ENCODE measurements at places on chromosomes 7 and 10.

GRCh38 chr7:17134786-17135185 is 163.7 kb upstream of the AHR start:
- no peak for DNase-seq

GRCh38 chr10:31623466-31623865 is 304.4 kb downstream of the ZEB1 start:
- no peak for DNase-seq

DNA sequence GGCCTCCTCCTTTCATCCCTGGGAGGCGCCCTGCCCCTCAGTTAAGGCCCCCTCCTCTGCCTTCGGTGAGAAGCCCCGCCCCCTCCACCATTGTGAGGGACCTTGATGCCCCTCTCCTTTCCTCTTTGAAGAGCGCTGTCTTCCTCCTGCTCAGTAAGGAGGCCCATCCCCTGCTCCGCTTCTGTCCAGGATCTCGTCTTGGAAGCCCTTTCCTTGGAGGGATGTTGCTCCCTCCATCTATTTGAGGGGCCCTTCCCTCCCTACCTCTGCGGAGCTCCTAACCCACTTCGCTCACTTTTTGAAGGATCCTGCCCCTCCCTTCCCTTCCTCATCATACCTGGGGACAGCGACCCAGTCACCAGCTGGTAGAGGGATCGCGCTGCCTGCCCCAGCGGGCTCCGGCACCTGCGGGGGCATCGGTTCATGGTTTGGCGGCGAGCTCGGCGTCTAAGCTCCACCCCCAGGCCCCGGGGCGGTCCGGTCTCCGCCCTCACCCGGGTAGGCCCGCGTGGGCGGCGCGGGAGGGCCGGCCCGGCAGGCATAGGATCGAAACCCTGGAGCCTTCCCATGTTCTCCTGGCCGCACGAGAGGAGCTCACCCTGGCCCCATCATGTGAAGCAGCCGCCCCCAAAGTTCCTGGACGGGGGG is 4.1 kb downstream of the KCNIP2 start:
- DNase-seq, result no peak

- DNase-seq, result no peak
These were observed 24.4 kb upstream of the C10orf67 start for GRCh38 chr10:23368816-23369640.

DNA sequence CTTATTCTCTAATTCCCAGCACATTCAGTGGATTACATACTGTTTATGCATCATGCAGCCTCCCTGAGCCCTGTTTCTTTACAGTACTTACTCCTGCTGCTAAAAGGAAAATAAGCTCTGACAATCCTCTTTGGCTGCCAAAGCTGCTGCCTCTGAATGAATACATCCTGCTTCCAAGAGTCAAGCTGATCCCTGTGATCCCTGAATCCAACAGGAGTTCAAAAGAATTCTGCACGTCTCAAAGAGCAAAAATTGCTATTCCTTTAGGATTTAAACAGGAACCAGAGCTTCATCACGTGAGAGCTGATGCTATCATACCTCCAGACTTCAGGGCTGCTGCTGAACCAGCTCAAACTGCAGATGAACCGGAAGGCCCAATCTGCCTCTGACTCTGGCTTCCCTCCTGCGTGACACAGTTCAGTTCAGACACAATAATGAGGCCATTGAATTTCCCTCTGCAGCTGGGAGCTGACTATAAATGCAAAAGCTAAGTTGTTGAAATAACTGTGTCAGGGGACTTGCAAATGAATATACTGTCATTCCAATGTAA is 851.0 kb upstream of the PHF14 start:
- peak; percentile 18 for DNase-seq

- DNase-seq, result no peak
These were observed 1.3 kb downstream of the BRAT1 start for GRCh38 chr7:2553831-2554581.

GRCh38 chr7:37690206-37690605 is 6.6 kb downstream of the GPR141 start:
- no peak for DNase-seq

DNA sequence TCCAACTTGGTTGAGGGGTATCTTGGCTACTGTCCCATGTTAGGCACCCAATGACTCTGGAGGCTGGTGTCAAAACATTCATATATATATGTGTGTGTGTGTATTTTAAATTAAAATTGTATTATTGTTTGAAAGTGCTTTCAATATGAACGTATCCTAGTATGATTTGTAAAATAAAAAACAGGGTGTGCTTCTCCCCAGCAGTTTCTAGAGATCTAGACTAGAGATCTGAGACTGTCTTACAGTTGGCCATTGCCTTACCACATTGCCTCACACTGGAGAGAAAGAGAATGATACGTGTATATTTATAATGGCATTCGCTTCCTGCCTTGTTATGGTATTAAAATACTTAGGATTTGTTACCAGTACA is 1.2 kb downstream of the BAG3 start:
- peak; percentile 52 for DNase-seq

GRCh38 chr7:128450409-128450808 is 5.3 kb upstream of the HILPDA start:
- no peak for DNase-seq

DNA sequence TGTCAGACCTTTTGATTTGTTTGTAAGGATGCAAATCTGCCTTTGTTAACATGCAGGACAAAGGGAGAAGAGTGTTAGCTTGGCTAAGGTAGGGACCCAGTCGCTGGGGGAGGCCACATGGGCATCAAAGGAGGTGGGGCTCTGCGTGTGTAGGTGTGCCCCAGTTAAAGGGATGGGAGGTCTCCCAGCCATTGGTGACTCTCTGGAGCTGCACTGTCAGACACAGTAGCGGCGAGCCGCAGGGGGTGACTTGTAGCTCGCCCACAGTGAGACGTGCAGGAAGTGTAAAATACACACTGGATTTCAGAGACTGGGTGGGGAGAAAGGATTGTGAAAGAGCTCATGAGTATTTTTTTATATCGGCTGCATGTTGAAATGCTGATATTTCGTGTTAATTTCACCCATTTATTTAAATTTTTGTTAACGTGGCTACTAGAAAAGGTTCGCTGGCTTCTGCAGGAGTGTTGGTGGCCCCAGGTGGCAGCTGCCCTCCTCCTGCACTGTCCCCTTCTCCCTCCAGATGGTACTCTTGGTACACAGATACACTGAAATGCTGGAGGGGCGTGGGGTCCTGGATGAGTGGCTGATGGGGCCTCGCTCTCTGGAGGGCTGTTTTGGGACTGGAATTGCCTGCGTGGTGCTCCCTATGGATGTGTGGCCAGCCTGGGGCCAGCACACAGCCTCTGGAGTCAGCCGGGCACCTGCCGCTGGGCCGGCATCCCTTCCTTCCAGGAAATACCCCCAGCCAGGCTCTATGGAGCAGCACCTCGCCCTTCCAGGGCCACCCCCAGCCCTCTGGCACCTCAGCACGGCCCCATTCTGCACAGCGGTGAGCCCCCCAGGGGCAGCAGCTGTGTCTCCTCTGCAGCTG is 59.2 kb downstream of the LHPP start:
- DNase-seq, result no peak

DNA sequence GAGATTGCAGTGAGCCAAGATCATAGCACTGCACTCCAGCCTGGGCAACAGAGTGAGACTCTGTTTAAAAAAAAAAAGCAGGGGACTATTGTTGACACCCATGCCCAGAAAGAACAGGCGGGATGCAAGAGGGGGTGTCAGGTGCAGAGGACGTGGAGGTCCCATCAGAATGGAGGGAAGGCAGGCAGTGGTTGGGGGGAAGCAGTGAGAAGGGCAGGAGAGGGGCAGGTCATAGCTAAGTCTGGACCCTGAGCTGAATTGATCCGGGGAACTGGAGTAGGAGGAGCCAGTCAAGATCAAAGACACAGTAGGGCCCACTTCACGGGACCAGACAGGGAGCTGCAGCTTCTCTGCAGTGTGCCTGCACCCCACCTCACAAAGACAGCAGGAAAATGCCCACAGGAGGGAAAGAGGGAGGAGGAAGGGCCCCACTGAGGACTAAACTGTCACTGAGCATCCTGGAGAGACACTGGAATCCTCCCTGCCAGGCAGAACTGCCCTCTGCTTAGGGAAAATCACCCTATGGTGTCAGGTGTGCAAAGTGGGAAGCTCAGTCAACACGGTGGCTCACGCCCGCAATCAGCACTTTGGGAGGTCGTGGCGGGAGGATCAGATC is 27.3 kb upstream of the ECHDC3 start:
- DNase-seq, result no peak

GRCh38 chr7:64729089-64729848 is 63.3 kb downstream of the ZNF107 start:
- DNase-seq, result no peak

- DNase-seq, result no peak
These were observed 11.2 kb upstream of the ZNF485 start for GRCh38 chr10:43594944-43595589.

DNA sequence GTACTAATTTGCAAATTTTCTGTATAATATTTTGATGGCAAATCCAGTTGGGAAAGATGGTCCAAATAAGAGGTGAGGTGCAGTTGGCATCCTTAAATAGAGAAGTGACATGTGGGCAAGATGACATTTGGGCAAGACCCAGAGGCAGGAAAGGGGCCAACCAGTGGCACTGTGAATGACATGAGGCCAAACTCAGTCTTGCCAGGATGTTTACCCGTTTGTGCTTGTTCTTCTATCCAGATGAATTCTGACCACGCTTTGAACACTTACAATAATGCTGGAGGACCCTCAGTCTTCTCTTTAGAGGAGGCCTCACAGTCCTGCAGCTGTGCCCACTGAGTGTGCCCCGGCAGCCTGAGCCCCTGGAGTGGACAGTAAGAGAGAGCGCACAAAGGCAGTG is 45.1 kb downstream of the KCNMA1 start:
- no peak for DNase-seq

- no peak for DNase-seq
These were observed 41.7 kb upstream of the DYNC1I1 start for GRCh38 chr7:95730493-95731280.

DNA sequence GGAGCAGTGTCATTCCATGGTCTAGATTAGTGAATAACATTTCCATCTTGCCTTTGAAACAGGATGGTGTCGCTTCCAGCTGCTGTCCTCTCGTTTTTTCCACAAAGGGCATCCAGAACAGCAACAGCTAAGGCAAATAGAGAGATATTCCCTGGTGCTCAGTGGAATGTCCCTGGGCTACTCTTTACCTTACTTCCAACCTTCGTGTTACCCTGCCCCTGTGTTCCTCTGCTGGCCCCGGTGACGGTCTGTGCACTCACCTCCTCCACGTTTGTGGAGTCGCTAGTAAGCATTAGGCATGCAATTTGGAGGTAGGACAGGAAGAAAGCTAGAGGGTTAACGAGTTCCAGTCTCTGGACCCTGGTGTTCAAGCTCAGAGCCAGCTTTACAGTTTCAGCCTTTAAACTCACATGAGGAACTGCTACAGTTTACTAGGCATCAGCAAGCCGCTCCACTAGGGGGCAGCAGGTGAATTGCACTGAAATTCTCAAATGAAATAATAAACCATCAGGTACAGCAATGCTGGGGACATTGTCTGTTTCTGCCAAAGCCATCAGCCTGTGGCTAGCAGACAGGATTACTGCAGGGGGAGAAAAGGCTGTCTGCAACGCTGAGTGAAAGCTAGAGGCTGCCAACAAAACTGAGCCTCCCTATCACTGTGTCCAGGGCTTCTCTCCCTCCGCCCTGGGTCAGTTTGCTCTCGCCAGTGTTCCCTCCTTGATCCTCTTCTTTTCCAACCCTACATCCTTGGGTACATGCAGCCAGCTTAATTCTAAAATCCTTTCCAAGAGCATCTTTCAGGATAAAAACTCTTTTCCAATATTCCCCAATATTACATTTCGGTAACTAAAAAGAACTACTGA is 9.0 kb downstream of the MRPL32 start:
- DNase-seq, result peak; percentile 50

DNA sequence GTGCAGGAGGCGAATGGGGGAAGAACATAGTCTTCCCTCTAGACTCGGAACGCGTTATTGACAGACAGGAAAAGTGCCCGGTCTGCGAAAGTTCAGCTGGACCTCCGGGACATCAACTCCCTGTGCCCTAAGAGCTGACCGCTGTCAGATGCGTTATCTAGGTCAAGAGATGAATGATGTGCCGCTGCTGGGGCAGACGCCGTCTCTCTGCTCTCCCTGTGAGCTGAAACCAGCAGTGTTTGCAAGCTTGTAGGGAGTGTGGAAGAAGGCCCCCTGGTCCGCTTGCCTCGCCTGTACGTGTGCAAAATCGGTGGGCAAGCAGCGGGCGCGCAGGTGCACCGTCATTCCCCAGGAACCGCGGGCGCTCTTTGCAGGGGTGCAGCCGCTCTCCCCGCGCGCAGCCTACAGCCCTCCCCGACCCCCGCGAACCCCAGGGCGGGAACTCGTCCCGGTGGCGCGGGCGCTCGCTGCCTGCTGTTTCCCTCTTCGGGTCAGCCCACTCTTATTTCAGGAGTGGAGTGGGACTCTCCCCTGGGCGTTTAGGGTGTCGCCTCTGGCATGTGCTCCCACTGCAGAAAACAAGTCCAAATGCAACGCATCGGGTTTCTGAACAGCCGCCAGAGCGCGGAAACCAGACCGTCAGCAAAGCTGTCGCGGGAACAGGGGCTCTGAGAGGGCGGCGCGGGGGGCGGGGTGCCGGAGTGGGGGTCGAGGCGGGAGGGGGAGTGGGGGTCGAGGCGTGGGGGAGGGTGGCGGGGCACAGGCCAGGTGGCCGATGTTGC is 1.8 kb upstream of the PFKFB3 start:
- DNase-seq, result no peak

DNA sequence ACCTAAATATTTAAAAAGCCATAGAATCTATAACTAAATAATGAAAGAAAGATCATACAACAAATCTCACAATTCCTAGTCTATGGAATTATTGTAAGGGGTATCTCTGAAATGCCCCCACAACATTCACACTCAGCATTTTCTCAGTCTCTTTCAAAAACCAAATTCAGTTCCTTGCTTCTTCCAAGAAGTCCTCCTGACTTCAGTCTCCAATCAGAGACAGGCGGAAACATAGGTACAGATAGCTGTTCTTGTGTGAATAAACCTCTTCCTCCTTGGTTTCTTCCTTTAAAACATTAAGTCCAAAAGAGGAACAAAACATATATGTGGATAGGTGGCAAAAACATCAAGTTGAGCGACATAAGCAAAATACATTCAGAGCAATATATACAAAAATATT is 13.9 kb upstream of the FBXW4 start:
- no peak for DNase-seq

- no peak for DNase-seq
These were observed 510.1 kb downstream of the ARL4A start for GRCh38 chr7:13197501-13197900.

DNA sequence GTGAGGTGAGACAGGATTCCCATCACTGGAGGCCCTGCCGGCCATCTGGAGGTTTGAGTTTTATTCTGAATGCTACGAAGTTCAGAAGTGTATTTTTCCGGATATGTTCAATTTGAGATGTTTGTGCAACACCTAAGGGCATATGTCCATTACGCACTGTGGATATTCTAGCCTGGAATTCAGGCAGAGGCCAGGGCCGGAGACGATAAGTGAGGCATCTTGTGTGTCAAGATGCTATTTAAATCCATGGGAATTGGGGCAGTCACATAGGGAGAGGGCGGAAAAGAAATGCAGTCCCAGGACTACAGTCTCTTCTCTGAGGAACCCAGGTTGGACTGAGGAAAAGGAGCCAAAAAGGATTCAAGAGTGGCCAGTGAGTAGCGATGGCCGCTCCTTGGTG is 1.9 kb upstream of the SUV39H2 start:
- no peak for DNase-seq

GRCh38 chr7:78496096-78496630 is 697.6 kb downstream of the PHTF2 start:
- no peak for DNase-seq

GRCh38 chr7:92784935-92785334 is 51.4 kb downstream of the CDK6 start:
- no peak for DNase-seq
